ENCODE measurements at places on chromosomes 2 and 18. TPM values are rescaled to one million over a fixed set of nuclear protein-coding genes. Genes with fewer than 3 reads are reported as not detected.

GRCh38 chr2:121235542-121235941, 49.5 kb downstream of the TFCP2L1 start:
- DNase-seq: no peak

DNA sequence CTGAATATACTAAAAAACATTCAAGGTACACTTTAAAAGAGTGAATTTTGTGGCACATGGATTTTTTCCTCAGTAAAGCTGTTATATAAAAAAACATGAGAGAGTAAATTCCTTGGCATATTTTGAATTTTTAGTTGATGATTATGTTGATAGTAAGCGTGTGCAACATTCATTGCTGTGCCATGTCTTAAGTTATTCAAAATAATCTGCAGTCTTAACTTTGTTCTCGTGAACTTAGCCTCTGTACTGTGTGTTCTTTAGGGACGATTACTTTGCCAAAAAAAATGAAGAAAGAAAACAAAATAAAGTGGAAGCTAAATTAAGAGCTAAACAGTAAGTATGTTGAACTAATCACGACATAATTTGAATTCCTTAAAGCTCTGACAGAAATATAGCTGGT, 9.6 kb downstream of the SSB start:
- DNase-seq: no peak

The TRIM54 gene
- total RNA-seq: not detected

The ZSCAN30 gene
- total RNA-seq: 10.0 TPM

The SLC38A11 gene
- 1.6 TPM for total RNA-seq
